ENCODE measurements at places on chromosomes 12 and 14.
A peak's percentile ranks its signal among the peaks of the same experiment; 100 is the strongest.

GRCh38 chr12:121577443-121578180 lies 3.2 kb downstream of the KDM2B start:
- no peak for DNase-seq

GRCh38 chr14:68884031-68885030 lies 91.5 kb upstream of the ZFP36L1 start:
- no peak for DNase-seq

DNA sequence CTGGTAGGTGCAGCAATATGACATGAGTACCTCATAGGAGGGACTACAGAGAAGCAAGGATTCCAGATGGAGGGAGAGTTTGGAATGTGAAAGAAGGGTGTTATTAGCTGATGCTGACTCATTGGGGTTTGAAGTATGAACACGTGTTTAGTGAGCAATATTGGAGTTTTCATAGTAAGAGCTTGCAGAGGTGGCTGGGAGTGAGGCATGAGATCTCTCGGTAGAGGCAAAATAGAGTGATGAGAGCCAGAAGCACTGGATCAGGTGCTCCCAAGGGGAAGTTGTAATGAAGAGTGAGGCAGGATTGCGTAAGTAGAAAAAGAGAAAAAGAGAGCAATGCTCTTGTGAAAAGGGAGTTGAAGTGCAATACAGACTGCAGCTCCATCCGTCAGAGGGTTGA lies 42.1 kb downstream of the MGST1 start:
- peak; percentile 35 for DNase-seq

DNA sequence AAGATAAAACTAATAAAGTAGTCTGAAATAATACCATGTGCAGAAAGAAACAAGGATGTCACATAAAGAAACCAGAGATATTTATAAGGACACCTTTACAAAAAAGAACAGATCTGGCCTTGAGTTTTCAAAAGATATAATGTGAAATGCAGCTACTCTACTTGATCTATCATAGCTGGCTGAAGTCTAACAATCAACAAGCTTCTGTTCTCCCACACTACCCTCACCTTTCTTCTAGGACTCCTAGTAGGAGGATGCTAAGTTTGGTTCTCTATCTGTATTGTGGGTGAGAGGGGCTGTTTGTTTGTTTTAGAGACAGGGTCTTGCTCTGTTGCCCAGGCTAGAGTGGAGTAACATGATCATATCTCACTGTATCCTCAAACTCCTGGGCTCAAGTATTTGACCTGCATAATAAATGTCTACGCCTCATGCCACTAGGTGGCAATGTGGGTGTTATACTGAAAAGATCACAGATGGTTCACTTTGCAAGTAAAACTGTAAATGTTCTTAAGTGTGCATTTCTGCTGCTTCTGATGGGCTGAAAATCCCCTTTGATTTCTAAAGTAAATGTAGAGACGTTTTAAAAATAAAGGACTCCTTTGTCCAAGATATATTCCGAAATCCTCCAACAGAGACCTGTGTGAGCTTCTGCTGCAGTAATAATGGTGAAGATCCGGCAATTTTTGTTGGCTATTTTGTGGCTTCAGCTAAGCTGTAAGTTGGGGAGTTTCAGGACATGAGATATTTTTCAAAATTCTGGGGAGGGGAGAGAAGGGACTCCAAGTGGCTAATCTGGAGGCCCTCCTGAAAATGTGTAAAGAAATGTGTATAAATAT lies 269.3 kb downstream of the DAD1 start:
- peak; percentile 17 for DNase-seq

Measured in AML-193 (cell line).